Stimulated activated CD4-positive, alpha-beta T cell treated with anti-CD3 and anti-CD28 coated beads, TNF-alpha, amount 100 ng/mL, for 4 hours (primary cell): ENCODE measurements at places on chromosomes 11 and 22.

- no peak for DNase-seq
Observed at GRCh38 chr11:41286751-41287150, 172.7 kb downstream of the LRRC4C start.

- DNase-seq, result no peak
Observed at GRCh38 chr11:33040862-33041453, 1.6 kb downstream of the TCP11L1 start.

- no peak for DNase-seq
Observed at GRCh38 chr11:33177676-33178336, 16.5 kb upstream of the CSTF3 start.

DNA sequence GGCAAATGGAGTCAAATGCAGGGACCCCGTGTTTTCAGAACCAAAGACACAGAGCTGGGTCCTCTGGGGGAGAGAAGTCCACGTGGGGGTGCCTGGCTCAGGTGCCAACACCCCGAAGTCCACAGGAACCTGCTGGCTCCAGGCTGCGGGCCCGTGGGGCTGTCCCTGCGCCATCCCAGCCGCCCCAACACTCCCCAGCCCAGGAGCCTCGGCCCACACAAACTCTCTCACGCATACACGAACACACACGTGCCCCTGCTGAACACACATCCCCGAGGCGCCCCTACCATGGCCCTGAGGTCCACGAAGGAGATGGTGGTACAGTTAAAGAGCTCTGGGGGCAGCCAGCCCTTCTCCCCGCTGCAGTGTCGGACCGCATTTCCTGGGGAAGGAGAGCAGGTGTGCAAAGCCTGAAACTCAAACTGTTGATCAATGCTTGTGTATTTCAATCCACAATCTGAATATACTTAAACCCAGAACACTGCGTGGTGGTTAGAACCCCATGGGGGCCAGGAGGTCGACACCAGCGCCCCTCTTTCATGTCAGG is 54.7 kb downstream of the TRMU start:
- DNase-seq, result no peak
